ENCODE measurements at places on chromosomes 12 and 14.

DNA sequence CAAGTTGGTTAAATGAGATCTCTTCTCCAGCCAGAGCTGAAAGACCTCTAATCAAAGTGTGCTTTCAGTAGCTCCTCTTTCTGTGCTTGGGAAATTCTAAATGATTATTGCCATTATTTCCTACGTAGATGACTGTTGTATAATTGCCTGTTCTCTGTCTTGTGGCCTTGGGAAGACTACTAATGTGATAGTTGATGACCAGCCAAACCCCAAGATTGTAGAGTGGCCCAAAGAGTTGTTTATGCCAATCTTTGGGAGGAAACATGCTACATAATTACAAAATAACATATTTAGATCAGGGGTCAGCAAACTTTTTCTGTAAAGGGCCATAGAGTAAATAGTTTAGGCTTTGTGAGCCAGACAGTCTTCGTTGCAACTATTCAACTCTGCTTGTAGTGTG, 135.1 kb upstream of the DIO2 start:
- DNase-seq: no peak

DNA sequence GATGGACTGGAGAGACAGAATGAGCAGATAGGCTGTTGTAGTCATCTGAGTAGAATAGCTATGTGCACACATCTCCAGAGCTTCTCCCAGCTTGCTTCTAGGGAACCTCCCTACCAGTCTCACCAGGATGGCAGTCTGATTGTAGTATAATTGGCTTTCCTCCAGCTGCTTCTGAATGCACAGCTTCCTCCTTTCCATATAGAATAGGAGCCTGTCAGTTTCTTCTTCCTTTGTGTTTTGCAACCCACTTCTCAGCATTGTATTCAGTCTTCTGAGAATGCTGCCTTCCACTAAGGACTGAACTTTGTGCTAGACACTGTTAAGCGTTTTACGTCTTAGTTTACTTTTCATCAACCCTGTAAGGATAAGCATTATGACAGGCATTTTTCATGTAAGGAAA, 2.2 kb upstream of the CSAD start:
- DNase-seq: no peak

GRCh38 chr12:78430551-78430950, 434.0 kb upstream of the SYT1 start:
- DNase-seq: no peak

DNA sequence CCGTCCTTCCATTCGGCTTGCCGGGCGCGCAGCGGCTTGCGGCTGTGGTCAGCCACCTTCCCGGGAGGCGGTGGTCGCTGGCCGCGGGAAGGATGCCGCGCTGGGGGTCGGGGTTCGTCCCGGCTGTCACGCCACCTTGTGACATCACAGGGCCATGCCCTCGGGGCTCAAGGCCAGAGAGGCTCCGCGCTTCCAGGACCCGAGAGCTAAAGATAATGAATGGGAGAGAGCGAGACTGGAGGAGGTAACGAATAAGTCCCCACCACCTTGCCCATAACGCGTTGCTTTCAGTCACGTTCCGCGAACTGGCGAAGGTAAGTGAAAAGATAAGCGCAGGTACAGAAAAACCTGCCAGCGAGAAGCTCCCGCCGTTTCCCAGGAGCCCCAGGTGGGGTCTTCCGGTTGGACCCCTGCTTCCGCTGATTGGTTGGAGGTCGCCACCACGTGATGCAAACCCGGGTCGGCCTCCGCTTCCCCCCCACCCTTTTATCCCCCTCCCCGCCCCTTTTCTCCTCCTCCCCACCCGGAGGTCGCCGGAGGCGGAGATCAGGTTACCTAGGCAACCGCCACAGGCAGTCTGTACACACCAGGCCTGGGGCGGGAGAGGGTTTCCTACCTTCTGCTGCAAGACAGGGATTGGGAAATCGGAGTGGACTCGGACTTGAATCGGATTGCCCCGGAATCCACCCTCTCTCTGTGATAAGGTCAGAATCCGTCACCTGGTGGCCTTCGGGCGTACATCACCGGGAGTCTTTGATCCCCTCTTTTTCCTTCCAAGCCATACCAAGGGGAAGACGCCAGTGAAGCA, at the start of gene LRRC9:
Gene LRRC9, plus strand, starts transcription at position 575 of the 808 bp plus-strand sequence.
- peak; percentile 81 for DNase-seq

DNA sequence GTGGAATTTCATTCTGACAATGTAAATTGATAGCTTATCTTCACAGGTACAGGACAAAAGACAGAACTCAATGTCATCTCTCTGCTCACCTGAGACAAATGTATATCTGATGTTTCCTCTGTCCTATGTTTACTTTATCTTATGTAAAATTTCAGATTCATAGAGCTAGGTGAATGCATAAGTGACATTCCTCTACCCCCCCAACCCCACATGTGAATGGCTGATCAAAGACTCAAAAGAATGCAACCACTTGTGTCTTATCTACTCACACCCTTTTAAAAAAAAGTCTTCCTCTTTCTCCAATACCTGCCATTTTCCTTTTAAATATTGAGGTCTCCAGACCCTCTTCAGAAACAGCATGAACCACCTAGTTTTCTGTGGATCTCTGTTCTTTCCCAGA, 736.6 kb upstream of the SEL1L start:
- no peak for DNase-seq
